ENCODE measurements at places on chromosomes 13 and 19. TPM values are rescaled to one million over a fixed set of nuclear protein-coding genes. Genes with fewer than 3 reads are reported as not detected.

DNA sequence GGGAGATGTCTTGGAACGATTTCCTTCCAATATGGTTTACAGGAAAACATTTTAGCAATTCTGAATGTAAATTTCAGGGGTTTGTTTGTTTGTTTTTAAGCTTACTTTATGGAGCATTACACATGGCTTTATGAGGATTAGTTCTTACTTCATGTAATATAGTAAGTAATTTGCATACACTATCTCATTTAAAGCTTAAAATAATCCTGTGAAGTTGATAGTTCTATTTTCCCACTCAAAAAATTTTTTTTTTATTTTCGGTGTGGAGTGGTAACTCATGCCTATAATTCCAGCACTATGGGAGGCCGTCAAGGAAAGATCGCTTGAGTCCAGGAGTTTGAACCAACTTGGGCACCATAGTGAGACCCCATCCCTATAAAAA lies 19.0 kb upstream of the KPNA3 start:
- H3K4me3 ChIP-seq, result no peak overlapping the region
- H3K27ac ChIP-seq, result no peak overlapping the region

The CNN2 gene
- 131 TPM for total RNA-seq

GRCh38 chr19:47019431-47020041 lies at the start of gene NPAS1:
TSS of gene NPAS1 (plus strand) at chr19:47019837. CDS start at chr19:47021048, 1,211 bp downstream.
- no peaks in the 10 kb centered on the region for H3K36me3 ChIP-seq
- peak; percentile 63 for DNase-seq
- peak within 1 kb of the TSS; percentile 44 for H3K4me3 ChIP-seq
- H3K4me1 ChIP-seq, result peaks cover 33% of the 10 kb centered on the region
- H3K27me3 ChIP-seq, result peaks cover 68% of the 10 kb centered on the region

The GPR12 gene
- total RNA-seq, result not detected

The MRPL4 gene
- total RNA-seq, result 57.4 TPM

GRCh38 chr19:17719730-17720400 lies 585 bp downstream of the MAP1S start:
- H3K4me3 ChIP-seq, result peak overlapping the region; percentile 100
- H3K36me3 ChIP-seq, result no peaks in the 10 kb centered on the region
- H3K27me3 ChIP-seq, result no peaks in the 10 kb centered on the region
- no peak overlapping the region for H3K27ac ChIP-seq
- peak; percentile 37 for DNase-seq

The ZNF665 gene
- total RNA-seq, result 9.4 TPM

- H3K4me1 ChIP-seq, result peaks cover 5% of the 10 kb centered on the region
- H3K4me3 ChIP-seq, result no peak overlapping the region
- DNase-seq, result no peak
- peaks cover 79% of the 10 kb centered on the region for H3K27me3 ChIP-seq
- H3K36me3 ChIP-seq, result no peaks in the 10 kb centered on the region
Measured at GRCh38 chr19:50202386-50202785, 1.0 kb upstream of the MYH14 start.

The ZNF723 gene
- total RNA-seq, result not detected

The ZNF234 gene
- 10.9 TPM for total RNA-seq

Measured in neural progenitor cell (in vitro differentiated cells).